HFF-Myc (cell line): ENCODE measurements at places on chromosomes 4 and X.

DNA sequence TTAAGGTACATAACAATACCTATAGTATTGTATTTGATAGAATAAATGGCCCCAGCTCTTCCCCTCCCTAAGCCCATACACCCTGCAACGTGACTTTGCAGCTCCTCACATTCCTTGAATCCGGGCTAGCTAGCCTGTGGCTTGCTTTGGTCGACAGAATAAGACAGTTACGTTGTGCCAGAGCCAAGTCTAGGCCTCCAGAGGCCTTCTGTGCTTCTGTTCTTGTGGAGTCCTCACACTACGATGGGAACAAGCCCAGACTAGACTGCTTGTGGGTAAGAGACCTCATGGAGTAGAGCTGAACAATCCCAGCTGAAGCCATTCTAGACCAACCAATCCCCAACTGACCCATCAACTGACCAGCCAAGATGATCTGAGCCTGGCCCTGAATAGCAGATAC, 102.4 kb upstream of the PLAC1 start:
- DNase-seq, result no peak

DNA sequence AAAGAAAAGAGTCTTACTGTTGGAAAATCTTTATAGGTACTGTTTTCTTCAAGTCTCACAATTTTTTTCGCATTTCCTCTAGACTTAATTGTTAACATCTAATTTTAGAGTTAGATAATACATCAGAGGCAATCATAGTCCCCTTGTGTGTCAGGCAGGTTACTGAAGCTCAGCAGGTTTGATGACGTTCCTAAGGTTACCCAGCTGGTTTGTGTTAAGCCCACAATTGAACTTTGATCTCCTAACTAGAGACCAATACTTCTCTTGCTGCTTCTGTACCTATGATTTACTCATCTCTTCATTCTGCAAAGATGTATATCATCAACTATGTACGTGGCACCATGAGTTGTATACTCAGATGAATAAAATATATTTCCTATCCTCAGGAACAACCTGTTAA, 131.6 kb upstream of the STIM2 start:
- DNase-seq, result no peak

GRCh38 chrX:18129690-18130089, 91.0 kb downstream of the BEND2 start:
- DNase-seq, result no peak

GRCh38 chr4:128384091-128384520, 96.5 kb upstream of the PGRMC2 start:
- no peak for DNase-seq

GRCh38 chr4:86595426-86595805, 1.3 kb downstream of the PTPN13 start:
- no peak for DNase-seq
